Left colon (tissue), 2 donors: ENCODE measurements at places on chromosomes 4 and X. TPM values are rescaled to one million over a fixed set of nuclear protein-coding genes. Genes with fewer than 3 reads are reported as not detected.
A peak's percentile ranks its signal among the peaks of the same experiment; 100 is the strongest.

- DNase-seq: peak; percentile 75
These were observed at the start of gene WDR45 for GRCh38 chrX:49079489-49080428. WDR45 (minus strand) TSS chrX:49079887; CDS start chrX:49078095, 1,792 bp downstream.

DNA sequence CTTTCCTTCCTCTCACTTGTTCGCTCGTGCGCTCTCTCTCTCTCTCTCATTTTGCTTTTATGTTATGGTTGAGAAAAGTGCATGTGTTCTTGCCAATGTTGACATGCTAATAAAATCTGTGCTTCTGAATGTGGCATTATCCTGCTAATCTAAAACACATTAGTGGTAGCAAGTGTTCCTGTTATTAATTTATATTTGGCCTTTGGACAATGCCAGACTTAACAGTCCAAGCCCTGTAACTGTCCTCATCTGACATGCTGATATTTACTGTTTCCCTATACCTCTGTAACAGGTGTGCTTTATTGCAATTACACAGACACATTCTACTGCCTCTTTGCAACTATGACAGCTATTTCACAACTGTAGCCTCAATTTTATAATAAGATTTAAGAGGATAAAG, 2.7 kb downstream of the PPARGC1A start:
- no peak for DNase-seq

DNA sequence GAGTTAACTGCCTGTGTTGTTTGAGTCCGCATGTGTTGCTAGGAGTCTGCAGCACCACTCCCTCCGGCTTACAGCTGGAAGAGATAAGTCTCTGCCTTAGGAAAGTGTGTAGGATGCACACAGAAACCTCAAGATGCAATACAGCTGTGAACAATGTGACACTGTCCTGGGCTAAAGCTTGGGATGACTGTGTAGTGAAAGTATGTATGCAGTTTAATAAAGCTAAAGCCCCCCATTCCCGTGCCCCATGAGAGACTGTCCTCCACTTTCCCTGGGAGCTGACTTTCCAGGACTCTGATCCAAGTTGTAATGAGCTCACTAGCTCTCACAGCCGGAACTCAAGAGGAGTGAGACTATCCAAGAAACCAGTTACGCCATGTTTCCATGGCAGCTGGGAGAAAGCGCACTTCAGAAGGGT, 156.6 kb upstream of the FTHL17 start:
- no peak for DNase-seq

- DNase-seq: no peak
These were observed 9.3 kb downstream of the DIPK2B start for GRCh38 chrX:45191383-45191782.

DNA sequence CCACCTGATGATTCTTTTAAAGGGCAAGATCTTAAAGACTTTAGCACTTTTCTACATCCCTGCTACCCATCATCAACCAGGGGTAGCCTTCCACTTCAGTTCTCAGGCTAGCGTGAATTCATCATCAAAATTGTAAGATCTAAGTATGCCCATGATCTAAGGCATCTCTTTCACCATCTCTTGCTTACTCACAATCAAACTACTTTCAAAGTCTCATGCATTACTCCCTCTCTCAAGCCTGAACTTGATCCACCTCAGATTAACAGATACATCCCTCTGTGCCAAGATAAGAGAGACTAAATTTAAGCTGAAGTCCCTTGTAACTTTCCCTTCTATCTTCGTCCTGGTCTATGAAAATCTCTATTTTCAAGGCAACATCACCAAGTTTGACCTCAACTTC, 62.8 kb downstream of the DHX15 start:
- no peak for DNase-seq

DNA sequence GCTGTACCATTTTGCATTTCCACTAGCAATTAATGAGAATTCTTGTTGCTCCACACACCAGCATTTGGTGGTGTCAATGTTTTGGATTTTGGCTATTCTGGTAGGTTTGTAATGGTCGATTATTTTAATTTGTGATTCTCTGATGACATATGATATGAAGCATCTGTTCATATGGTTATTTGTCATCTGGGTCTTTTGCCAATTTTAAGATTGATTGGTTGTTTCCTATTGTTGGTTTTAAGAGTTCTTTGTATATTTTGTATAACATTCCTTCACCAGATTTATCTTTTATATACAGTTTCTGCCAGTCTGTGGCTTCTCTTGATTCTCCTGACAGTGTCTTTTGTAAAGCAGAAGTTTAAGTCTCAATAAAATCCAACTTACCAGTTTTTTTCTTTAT, 18.5 kb upstream of the BDH2 start:
- no peak for DNase-seq

GRCh38 chrX:150694738-150695410, 1.7 kb downstream of the MTMR1 start:
- no peak for DNase-seq

Gene CXCL6
- total RNA-seq: not detected

Gene ZMAT1
- total RNA-seq: 1.5 TPM

Gene LNX1
- 17.5 TPM for total RNA-seq
